Activated CD4-positive, CD25-positive, alpha-beta regulatory T cell (primary cell): ENCODE measurements at places on chromosomes 5 and 9.

DNA sequence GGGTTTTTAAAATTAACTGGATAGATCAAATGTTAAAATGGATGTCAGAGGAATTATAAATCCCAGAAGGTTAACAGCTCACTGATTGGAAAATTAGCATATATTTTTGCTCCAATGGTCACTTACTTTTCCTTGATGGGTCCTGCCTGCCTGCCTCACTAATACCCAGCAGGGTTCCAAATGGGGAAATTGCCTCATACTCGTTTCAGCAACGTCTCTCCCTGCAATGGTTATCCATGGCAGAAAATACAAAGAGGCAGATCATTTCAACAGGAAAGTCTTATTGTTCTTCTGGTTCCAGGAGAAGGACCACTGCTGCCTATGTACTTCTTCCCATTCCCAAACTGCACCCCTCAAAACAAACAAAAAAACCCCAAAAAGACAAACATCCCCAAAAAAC is 71.3 kb downstream of the ERP44 start:
- DNase-seq, result no peak

- no peak for DNase-seq
Observed at GRCh38 chr5:170986598-170986997, 124.8 kb downstream of the RANBP17 start.

- no peak for DNase-seq
Observed at GRCh38 chr5:107363768-107364167, 307.0 kb downstream of the EFNA5 start.

DNA sequence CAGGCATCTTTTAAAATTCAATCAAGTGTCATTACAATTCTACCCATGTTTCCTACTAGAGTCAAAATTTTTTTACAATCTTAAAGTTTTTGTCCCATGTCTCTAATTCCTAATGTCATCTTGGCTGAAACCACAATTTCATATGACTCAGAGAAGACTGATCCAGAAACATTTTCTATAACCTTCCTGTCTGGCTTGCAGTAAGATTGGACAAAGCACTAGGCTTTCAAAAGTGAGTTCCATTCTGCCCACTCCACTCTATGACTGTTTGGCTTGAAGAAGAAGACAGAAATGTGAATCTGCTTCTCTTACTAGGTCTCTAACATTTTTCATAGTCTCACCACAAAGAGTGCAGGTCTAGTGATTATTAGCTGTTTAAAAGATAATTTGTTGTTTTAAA is 88.8 kb downstream of the NR3C1 start:
- no peak for DNase-seq

- no peak for DNase-seq
Observed at GRCh38 chr5:27705661-27706060, 667.3 kb upstream of the CDH9 start.

- no peak for DNase-seq
Observed at GRCh38 chr9:105242557-105242956, 1.9 kb upstream of the SLC44A1 start.

DNA sequence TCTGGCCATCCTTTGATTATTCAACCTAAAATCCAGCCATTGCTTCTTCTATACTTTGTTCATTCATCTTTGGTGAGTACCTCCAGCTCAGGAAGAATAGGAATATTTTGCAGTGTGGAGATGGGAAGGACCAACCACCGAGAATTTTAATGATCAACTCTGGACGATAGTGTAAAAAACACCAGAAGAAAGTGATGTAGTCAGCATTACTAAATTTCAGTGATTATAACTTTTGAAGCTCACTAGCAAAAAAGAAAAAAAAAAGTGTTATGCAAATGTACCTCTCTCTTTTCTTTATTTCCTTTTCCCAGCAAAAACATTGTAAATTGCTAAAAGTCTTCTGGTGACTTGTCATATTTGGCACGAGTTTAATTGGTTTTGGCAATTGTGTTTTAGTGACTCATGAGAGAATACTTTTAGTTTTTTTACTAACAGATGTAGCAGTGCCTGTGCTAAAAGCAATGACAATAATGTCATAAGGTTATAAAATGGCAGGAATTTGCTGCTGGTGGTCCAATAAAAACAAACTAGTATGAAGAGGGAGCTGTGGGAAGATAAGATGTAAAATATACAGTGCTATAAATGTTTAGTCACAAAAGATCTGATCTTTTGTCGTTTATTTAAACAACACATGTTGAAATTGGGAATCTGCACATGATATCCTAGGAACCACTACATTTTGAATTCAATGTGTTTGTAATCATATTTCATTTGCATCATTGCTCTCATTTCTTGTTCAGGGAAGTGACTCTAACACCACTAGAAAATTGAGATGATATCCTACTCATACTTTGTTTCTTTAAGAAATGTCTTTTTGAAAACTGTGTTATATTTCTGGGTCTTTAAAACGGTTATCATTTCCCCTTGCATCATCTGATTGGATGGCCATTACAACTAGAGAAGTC is 81.3 kb upstream of the ERCC6L2 start:
- DNase-seq, result no peak

GRCh38 chr5:6379246-6379645 is 899 bp upstream of the MED10 start:
- no peak for DNase-seq

GRCh38 chr5:28286566-28286965 is 1248.2 kb upstream of the CDH9 start:
- DNase-seq, result no peak

GRCh38 chr5:93201061-93201460 is 380.0 kb downstream of the NR2F1-AS1 start:
- DNase-seq, result no peak

DNA sequence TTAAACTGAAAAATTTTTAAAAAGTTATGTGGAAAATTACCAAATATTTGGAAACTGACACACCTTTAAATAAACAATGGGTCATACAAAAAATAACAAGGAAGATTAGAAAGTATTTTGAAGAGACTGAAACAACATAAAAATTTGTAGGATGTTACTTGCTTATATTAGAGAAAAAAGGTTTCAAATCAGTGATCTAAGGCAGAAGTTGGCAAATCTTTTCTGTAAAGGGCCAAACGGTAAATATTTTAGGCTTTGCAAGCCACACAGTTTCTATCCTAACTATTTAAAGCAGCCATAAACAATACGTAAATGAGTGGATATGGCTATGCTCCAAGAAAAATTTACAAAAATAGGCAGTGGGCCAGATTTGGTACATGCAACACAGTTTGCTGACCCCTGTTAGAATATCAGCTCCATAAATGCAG is 81.3 kb downstream of the OXCT1 start:
- no peak for DNase-seq

DNA sequence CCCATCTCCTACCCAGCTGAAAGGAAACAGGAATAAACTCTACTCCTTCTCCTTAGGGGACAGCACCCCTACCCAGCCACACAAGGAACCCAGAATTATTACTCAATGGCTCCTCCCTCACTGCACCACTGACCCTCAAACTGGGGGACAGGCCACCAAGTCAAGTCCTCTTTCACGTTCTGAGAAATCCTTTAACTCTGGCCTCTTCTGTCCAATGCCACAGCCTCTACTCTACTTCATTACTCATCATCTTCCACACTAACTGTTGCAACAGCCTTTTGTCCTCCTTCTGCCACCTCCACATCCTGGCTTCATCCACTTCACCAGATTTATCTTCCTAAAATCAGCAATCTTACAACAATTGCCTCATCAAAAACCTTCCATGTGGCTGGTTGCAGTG is 6.8 kb downstream of the TTC39B start:
- DNase-seq, result no peak

GRCh38 chr5:80324912-80325311 is 5.1 kb downstream of the SPZ1 start:
- DNase-seq, result no peak

- no peak for DNase-seq
Observed at GRCh38 chr9:113604393-113604792, 140.9 kb downstream of the RGS3 start.
